ENCODE measurements at places on chromosomes 1 and 21. TPM values are rescaled to one million over a fixed set of nuclear protein-coding genes. Genes with fewer than 3 reads are reported as not detected.

DNA sequence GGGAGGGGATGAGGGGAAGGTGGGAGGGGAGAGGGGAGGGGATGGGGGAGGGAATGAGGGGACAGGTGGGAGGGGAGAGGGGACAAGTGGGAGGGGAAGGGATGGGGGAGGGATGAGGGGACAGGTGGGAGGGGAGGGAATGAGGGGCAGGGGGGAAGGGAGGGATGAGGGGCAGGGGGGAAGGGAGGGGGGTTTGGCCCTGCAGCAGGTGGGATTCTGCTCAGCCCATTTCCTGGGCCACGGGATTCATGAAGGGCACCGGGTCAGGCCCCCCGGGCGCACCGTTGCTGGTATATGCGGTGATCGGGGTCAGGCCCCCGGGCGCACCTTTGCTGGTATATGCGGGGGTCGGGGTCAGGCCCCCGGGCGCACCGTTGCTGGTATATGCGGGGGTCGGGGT is 15.1 kb upstream of the SAMD11 start:
- no peak for DNase-seq

DNA sequence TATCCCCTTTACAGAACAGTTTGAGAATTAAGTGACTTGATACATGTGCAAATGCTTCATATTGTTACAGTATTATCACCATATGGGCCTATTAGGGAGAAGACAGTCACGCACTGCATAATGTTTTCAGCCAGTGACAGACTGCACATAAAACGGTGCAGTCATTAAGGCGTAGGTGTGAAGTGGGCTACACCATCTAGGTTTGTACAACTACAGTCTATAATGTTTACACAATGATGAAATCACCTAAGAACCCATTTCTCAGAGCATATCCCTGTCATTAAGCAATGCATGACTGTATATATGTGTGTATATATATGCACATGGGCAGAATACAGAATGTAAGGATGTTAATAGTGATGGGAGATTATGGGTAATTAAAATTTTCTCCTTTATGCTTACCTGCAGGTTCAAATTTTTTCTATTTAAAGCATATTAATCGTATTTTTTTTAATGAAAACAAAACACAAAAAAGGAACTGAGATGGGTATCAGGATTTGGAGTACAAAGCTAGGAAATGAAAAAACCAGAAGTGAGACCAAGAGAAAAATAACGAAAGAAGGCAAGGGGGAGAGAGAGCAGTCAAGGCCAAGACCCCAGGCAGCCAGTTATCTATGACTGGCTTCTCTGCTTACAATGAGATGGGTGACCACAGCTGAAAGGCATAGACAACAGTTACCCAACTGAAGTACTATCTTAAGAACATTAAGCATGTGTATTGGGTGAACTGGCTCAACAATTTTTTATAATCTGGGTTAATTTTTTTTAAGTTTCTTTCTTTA is 122.9 kb upstream of the DAB1 start:
- DNase-seq: no peak

- no peak for DNase-seq
Observed at GRCh38 chr1:145961109-145961424, 3.2 kb upstream of the LIX1L start.

- DNase-seq: no peak
Observed at GRCh38 chr1:26910343-26911160, 3.2 kb downstream of the NR0B2 start.

GRCh38 chr1:17558541-17558940 is 19.0 kb downstream of the ARHGEF10L start:
- no peak for DNase-seq

DNA sequence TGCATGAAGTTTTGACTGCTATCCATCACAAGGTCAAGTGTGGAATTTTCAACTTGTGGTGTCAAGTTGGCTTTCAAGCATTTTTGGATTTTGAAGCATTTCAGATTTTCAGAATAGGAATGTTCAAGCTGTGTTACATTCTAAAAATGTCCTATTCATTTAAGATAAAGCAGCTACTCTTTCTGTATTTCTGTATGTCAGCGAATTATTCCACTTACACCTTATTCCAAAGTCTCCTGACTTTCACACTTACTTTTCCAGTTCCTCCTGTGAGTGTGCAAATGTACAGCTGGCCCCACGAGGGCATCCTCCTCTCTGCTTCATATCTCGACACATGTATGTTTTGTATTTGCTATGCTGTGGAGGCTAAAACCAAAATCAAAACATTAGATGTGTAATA is 51.9 kb downstream of the RC3H1 start:
- no peak for DNase-seq

GRCh38 chr1:192225266-192225665 is 67.0 kb downstream of the RGS18 start:
- no peak for DNase-seq

The RHCE gene
- 1.3 TPM for polyA plus RNA-seq

The UQCRH gene
- polyA plus RNA-seq: 381 TPM

The LY9 gene
- 0.14 TPM for polyA plus RNA-seq

The TNNT2 gene
- polyA plus RNA-seq: 78.9 TPM
